Skin of body (tissue), 3 donors: ENCODE measurements at places on chromosomes 5 and 9. TPM values are rescaled to one million over a fixed set of nuclear protein-coding genes. Genes with fewer than 3 reads are reported as not detected.

CCDC152 gene
- total RNA-seq = 3.1 TPM

PGGT1B gene
- total RNA-seq = 13.1 TPM

BNC2 gene
- total RNA-seq = 30.8 TPM

ADRB2 gene
- 3.8 TPM for total RNA-seq

IFNK gene
- not detected for total RNA-seq

ANXA2R gene
- 1.8 TPM for total RNA-seq
